Stimulated activated CD8-positive, alpha-beta memory T cell treated with anti-CD3 and anti-CD28 coated beads, Interleukin-7, amount 100 ng/mL, for 1 hour (primary cell): ENCODE measurements at places on chromosomes 3 and 15.

DNA sequence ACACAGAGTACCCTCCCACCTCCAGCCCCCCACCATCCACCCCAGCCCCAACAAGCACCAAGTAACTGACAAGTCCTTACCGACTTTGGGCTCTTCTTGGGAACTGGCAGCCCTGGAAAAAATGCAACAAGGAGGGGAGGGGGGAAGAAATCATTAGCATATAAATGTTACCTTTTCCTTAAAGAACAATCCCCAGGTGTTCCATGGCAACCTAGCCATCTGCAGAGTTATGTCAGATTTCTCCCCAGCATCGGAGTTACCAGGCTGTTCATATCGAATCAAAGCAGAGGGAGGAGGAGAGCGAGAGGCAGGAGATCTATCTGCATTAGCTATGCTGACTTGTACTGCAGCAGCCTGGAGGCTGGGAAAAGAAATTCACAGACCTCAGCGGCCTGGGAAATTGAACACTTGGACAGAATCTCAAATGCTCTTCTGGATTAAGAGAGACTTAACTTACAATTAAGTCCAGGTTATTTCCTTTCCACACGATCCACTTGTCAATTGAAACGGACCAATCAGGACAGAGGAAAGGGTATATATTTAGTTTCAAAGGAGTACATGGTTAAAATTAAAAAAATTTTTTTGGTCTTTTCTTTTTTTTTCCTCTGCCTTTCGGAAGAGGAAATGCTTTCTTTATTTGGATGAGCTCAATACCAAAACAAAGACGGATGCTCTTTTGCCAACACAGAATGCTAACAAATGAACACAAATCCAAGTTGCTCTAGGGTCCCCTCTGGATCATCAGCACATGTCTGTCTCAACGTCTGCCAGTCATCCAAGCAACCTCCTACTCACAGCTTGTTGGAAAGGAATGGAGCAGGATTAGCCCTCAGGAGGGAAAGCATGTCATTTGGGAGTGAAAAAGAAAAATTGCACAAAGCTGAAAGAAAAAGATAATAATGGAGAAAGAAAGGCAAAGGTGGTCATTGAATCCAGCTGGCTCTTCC lies 637.1 kb downstream of the MAGI1 start:
- DNase-seq, result no peak

- no peak for DNase-seq
Observed at GRCh38 chr3:153595186-153595815, 433.3 kb downstream of the RAP2B start.

- no peak for DNase-seq
Observed at GRCh38 chr3:114194750-114195149, 15.9 kb upstream of the DRD3 start.

GRCh38 chr3:85571835-85572234 lies 613.0 kb downstream of the CADM2 start:
- DNase-seq, result no peak
